ENCODE measurements at places on chromosomes 13 and 19.

DNA sequence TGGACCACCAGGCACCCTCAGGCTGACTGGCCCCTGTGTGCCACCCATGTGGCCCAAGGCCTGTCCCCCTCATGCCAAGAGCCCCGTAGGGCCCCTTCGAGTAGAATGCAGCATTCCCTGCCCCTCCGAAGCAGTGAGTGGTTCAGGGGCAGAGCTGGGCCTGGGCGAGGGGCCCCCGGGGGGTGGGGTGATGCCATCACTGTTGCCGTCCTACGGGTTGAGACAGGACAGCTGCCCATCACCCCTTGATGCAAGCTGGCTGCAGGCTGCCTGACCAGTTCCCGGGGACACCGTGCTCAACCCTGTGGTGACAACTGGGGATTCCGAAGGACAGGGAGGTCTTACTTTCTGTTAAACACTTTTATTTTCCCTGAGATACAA, 4.7 kb downstream of the SBNO2 start:
- DNase-seq: no peak

- DNase-seq: no peak
Observed at GRCh38 chr13:97043302-97043701, 49.0 kb upstream of the OXGR1 start.

GRCh38 chr13:108932196-108932595, 302.8 kb downstream of the MYO16 start:
- DNase-seq: no peak

DNA sequence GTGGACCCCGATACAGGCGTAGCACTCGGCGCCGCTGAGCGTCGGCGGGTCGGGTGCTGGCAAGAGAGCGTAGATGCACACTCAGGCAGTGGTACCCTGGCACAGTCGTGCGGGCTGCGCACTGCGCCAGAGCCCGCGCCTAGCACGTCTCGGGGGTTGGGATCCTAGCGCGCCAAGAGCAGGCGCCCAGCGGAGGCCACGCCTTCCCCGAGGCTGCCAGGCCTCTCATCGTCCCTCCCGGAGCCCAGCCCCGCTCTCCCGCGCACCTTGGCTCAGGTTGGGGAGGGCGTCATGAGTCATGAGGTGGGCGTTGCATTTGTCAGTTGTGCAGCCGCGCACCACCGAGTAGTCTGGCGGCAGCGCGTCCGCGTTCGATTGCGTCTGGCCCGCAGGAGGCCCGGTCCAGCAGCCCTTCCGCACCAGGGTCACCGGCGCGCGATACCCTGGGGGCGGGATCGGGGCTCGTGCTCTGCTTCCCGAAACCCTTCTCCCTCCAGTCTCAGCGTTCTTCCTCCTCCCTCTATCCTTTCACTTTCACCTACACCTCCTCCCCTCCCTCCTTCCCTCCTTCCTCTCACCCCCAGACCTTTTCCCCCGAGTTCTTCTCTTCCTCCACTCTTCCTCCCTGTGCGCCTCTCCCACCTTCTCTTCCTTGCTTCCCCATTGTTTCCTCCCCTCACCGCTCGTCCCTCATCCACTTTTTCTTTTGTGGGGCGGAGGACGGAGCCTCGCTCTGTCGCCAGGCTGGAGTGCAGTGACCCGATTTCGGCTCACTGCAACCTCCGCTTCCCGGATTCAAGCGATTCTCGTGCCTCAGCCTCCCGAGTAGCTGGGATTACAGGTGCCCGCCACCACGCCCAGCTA, 3.5 kb downstream of the LYPD5 start:
- DNase-seq: peak; percentile 30

DNA sequence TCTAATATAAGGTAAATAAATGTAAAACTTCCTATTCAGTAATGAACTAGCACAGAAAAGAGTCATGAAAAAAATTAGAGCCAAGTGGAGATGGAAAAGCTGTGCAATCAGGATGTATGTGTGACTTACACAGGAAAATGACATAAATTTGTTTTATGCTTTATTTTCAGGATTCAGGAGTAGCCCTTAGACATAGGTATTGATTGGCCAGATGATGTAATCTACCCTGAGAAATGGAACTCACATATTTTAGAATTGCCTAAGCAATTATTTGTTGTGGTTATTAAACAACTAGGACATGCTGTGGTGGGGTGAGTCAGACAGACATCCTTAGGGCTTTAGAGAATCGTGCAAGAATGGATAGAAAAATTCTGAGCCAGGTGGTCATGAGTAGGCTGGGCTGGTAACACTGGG, 110.6 kb downstream of the PCDH9 start:
- no peak for DNase-seq

DNA sequence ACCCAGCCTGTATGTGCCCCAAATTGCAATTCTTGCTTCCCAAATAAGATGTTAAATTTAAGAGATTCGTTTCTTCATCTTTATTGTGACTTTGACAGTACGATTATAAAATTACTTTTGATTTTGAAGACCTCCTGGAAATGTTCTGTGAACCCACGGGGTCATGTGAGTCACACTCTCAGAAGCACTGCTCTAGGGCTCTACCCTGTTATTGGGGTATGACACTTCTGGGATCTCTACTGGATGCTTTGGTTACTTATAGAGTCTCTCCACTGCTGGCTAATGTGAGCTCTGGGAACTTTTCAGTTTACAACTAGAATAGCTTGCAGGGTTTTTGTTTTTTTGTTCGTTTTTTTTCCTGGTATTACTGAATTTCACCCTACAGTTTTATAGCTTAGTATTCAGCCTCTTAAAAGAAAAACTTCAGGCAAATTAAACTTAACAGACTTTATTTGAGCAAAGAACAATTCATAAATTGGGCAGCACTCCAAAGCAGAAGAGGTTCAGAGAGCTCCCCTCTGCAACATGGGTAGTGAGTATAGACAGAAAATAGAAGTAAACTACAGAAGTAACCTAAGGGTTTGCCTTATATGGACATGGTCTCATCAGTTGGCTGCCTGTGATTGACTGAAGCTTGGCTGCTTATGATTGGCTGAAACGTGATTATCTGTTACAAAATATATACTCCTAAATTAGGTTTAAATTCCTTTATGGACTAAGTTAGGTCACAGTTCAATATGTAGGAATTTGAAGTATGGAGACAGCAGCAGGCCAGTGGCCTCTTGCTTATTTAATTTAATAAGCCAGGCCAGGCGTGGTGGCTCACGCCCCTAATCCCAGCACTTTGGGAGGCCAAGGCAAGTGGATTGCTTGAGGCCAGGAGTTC, 28.5 kb upstream of the PSPC1 start:
- no peak for DNase-seq

GRCh38 chr13:102286326-102286725, 115.5 kb downstream of the FGF14 start:
- DNase-seq: no peak

DNA sequence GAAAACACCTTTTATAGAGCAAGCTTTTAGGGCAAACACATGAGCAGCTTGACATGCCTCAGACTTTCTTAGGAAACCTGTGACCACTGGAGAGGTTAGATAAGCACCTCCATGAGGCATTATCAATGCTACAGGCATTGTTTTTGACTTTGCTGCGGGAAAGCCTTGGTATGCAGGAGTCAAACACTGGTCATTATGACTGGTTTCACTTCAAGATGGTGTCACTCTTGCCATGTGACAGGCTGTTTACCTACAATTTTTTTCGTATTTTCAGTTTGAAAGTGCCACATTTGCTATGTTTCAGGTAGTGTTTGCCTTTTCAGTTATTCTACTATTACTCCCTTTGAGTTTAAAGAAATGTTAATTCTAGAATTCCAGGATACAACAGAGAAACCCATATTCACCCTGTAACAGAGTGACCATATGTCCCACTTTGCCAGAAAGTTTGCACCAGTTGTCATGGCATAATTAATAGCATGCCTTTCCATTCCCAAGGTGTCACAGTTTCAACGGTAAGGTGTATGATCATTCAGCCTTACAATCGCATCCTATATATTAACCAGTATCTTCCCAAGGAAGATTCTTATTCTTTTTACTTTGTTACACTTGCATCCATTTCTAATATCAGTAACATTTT, 33.0 kb downstream of the USP12 start:
- DNase-seq: no peak

DNA sequence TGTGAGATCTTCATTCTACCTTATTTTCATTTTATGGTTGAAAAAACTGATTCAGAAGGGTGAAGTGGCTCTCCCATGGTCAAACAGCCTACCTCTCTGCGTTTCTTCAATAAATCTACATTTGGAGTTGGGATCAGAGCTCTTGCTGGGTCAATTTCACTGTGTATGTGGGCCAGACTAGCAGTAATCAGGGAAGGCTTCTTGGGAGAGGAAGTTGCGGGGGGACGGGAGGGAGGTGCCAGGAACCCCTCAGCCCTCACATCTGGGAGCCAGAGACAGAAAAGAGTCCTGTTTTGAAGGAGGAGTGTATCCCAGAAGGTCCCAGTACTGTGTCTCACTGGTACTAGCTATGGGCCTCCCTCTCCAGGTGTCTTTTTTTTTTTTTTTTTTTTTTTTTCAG, 934 bp downstream of the KXD1 start:
- DNase-seq: no peak

GRCh38 chr13:84609716-84610115, 727.4 kb upstream of the SLITRK1 start:
- peak; percentile 35 for DNase-seq

Measured in NCI-H446 (cell line).